ENCODE measurements at places on chromosomes 13 and 19.
A peak's percentile ranks its signal among the peaks of the same experiment; 100 is the strongest.

DNA sequence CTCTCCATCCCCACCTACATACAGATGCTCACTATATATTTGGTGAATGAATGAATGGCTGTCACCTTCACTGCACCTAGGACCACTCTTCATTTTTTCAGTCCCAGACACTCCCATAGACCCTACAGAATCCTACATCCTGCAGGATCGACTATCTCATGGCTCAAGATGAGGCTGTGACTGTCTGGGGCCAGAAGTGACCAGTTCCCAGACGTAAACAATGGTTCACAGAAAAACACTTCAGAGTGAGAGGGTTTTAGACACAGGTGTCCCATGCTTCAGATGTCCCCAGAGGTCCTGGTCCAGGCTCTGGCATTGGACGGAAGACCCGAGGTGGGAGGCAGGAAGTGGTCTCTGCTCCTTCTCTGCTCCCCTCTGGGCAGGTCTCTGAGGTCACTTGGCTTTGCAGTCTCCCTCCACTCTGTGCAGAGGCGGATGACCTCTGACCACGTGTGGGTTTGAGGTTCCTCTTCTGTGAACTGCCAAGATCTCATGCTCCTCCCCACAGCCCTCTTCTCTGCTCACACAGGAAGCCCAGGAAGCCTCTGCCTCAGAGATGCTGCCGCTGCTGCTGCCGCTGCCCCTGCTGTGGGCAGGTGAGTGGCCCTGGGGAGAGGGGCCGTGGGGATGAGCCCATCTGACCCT is 24.9 kb downstream of the SIGLEC7 start:
- DNase-seq, result peak; percentile 23

DNA sequence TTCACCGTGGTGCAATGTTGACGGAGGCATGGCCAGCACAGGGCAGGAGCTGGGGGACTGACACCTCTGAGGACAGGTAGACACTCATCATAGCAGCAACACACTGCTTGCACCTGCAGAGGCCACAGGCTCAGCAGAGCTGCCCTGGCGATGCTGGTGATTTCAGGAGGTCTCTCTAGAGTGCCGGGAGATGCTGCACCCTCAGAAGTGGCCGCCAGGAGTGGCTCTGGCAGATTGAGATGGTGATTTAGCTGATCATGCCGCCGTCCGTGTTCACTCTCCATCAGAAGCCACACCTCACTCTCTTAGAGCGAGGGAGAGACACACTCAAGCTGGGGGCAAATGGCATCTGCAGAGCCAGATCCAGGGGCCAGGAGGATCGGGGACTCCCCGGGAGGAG is 244.6 kb upstream of the SGCG start:
- DNase-seq, result no peak

- peak; percentile 78 for DNase-seq
Observed at GRCh38 chr19:14418856-14419105, 360 bp downstream of the DDX39A start.

DNA sequence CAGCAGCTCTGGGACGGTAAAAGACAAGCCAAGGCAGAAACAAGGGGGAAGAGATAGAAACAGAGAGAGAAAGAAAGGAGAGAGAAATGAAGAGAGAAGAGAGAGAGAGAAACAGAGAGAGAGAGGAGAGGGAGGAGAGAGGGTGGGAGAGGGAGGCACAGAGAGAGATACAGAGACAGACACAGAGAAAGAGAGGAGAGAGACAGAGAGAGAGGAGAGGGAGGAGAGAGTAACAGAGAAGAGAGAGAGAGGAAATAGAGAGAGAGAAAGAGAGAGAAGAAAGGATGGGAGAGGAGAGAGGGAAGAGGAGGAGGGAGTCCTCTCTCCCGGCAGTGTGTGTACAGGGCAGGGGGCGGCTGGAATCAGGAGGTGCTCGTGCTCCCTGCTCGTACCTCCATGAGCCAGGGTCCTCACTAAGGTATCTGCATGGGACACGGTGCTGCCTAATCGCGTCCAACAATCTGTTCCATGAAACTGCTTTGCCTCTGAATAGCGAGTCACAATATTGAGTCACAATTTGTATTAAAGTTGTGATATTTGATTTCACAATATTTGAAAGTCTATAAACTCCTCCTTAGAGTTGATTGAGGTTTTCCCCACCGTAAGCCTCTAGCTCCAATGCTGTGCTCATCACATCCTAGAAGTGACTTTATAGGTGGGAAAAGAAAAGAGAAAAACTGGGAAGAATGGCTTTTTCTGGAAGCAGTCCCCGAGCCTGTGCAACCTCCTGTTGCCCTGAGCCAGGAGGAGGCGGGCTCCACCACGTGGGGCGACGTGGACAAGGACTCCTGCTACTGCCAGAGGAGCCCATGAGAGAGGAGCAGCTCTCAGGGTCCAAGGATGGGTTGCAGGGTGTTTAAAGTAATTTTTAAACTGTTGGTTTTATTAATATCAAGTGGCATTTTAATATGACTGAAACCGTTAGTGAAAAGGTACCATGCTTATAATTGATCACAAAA is 81.7 kb upstream of the ARHGEF7 start:
- DNase-seq, result no peak

- no peak for DNase-seq
Observed at GRCh38 chr19:17625980-17626379, 62.2 kb downstream of the UNC13A start.

DNA sequence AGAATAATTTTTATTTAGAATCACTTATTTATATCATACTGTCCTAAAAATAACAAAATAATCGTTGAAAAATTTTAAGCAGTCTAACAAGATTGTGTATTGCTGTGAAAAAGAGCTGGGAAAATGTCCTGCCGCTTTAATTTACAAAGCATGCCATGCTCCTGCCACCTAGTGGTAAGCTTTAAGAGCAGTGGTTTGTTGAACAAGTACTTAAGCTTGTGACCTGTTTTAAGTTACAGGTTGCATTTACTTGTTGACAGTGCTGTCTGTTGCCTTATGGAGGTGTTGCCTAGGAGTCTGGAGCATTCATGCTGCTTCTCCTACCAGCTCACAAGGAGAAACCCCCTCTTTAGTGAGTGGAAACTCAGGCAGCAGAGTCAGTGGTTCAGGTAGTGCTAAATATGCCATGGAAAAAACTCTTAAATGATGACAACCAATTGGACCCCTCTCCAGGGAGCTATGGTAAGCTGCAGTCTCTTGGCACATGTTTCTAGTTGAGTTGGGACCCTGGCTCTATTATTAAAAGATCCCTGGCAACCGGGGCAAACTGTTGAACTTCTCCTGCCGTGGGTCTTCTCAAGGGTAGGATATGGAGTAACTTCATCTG is 68.4 kb downstream of the SPATA13 start:
- peak; percentile 69 for DNase-seq

- DNase-seq, result no peak
Observed at GRCh38 chr19:35110974-35111373, 4.6 kb upstream of the FXYD3 start.

DNA sequence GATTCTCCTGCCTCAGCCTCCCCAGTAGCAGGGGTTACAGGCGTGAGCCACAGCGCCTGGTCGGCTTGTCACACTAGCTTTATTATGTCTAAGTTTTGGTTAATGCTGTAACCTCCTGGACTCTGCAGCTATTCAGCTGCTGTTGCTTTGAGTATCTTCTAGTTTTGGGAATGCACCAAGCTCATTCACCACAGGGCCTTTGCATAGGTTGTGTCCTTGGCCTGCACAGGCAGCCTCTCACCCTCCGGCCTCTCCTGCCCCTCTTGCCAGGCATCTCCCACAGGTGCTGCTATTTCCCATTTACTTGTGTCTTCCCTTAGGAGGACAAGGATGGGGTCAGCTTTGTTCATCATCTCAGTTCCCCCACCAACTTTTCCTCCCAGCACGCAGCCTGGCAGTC is 2.4 kb upstream of the CCDC9 start:
- no peak for DNase-seq

DNA sequence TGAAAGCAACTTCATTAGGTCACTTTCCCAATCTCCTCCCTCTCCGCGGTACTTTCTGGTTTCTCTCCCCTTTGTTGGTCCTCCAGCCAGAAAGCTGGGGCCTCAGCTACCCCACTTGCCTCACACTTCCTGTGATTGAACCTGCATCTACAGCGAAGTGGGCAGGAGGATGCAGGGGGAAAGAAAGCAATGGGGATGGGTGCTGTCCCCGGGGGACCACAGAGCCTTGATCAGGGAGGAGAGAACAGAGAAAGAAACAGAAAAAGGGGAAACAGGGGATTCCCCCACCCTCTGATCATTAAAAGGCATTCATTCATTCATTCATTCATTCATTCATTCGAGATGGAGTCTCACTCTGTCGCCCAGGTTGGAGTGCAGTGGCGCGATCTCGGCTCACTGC is 74.2 kb downstream of the TRPM4 start:
- DNase-seq, result no peak

DNA sequence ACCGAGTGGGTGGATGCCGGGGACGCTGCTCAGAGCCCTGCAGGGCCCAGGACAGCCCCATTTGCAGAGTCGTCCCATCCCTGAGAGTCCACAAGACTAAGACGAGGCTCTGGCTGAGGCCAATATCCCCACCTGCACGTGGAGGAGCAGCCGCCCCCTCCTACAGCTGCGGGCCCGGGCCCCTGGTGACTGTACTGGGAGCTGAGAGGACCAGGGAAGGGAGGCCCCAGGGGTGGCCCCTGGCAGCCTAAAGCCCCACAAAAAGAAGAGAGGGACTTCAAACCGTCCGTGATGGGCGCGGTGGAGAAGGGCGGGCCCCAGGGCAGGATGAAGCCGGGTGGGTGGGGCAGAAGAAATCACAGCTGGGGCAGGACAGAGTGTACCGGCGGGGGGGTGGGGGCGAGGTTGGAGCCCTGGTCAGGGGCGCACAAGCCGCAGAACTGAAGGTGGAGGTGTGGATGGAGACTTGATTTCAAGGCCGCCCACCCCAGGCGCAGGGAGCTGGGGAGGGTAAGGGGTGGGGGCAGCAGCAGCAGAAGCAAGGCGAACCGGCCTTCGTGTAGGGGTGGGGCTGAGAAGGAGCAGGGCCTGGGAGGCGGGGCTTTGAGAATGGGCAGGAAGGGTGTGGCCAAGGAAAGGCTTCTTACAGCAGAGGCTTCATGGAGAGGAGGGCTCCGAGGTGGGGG is 12.9 kb downstream of the CFD start:
- DNase-seq, result peak; percentile 77

DNA sequence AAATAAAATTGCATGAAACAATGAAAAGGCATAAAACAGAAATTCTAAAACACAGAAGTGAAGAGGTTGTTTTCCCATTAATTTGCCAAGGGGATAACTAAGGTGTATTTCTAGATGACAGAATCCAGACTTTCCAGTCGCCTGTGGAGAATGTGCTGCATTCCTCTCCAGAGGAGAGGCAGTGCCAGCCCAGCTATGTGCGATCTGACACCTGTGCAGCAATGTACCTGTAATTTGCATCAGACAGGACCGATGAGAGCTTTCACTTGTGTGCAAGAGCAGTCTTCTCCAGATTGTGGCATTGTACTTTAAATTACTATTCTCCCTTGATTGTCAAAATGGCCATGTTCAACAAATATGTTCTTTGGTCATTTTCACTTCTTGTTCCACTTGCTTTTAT is 1037.9 kb downstream of the EFNB2 start:
- no peak for DNase-seq

- no peak for DNase-seq
Observed at GRCh38 chr19:54302257-54302656, 10.7 kb downstream of the LILRA5 start.

DNA sequence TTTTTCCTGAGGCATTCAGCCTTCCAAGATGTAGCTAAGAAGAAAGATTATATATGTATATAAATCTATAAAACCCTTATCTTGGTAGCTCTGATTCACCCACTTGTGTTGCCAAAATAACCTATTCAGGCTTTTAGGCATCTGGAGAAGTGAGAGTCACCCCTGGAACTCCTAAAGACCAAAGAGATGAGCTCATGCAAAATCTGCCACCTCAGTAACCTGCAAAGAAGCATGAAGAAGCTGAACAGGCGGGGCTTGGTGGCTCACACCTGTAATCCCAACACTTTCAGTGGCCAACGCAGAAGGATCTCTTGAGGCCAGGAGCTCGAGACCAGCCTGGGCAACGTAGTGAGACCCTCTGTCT is 393.7 kb downstream of the FOXO1 start:
- DNase-seq, result no peak

- DNase-seq, result peak; percentile 89
Observed at GRCh38 chr13:40485611-40486517, 180.6 kb downstream of the FOXO1 start.

DNA sequence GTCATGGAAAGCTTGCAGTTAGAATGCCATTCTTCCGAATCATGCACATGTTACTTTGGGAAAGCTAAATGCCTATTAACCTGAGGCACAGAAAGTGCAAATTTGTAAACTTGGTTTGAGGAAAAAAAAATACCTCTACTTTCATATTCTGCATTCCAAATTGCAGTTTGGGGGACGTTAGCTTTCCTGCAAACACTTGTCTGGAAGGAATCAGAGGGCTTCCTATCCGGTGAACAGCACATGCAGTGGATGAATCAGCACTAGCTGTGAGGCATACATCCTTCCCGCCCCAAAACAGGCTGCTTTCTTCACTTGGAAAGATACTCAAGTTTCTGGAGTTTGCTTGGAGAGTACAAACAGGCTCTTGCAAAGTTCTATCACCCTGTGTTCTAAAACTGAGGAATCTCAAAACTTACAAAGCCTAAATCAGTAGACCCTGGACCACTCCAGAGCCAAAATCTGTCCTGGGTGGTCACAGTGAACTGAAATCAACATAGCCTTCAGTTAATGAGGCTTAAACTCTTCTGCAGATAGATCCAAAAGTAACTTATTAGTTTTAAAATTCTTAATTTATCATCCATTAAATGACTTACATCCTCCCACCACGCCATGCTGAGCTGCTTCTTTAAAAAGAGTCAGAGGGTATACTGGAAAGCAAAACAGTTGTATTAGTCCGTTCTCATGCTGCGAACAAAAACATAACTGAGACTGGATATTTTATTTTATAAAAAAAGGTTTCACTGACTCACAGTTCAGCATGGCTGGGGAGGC is 802.3 kb upstream of the ARGLU1 start:
- DNase-seq, result no peak

- no peak for DNase-seq
Observed at GRCh38 chr13:102638741-102639140, 42.0 kb downstream of the TPP2 start.

DNA sequence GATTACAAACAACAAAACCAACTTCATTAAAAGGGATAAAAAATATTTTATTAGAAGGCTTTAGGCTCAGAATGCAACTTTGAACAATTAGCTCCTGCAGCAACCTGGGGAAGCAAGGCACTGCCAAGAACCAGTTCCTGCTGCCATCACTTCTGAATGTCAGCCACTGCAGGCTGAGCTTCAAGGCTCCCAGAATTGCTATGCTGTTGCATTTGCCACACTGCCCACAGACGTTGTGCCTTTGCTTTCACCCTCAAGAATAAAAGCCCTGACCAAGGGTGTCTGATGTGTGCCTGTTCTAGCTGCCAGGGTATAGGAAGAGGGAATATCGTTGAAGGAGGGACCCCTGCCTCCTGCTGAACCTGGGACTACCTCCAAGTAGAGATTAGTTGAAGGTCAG is 238.4 kb downstream of the ITGBL1 start:
- no peak for DNase-seq

DNA sequence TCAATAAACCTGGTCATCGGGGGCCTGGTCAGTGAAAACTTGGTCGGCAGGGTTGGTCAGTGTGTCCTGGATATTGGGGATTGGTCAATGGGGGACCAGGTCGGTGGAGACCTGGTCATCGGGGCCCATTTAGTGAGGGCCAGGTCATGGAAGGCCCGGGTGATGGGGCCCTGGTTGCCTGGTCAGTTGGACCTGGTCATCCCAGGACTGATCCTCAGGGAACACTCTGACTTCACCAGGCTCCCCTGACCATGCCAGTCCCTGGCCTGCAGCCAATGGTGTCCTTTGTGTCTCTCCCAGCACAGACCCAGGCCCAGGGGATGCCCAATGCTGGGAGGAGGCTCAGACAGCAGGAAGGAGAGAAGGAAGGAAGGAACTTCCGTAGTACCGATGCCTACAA is 42.1 kb upstream of the TPM4 start:
- DNase-seq, result no peak

Measured in CD4-positive, alpha-beta T cell treated with Interleukin-15 for 4 hours (primary cell).